Activated CD8-positive, alpha-beta memory T cell treated with anti-CD3 and anti-CD28 coated beads, Interleukin-2, amount 50 U/mL, for 4 hours (primary cell): ENCODE measurements at places on chromosomes 7 and 10.

GRCh38 chr10:34967335-34967880 lies 122.7 kb downstream of the CUL2 start:
- DNase-seq: no peak

- no peak for DNase-seq
Observed at GRCh38 chr7:43462836-43463235, 120.1 kb upstream of the STK17A start.

GRCh38 chr7:18916826-18917225 lies 200.6 kb downstream of the TWIST1 start:
- DNase-seq: no peak

- DNase-seq: no peak
Observed at GRCh38 chr10:76719006-76719405, 918.6 kb downstream of the KCNMA1 start.
